ENCODE measurements at places on chromosomes 16 and 17.

GRCh38 chr17:73393381-73393780, 81.6 kb upstream of the CDC42EP4 start:
- no peak for DNase-seq

GRCh38 chr16:8886593-8887430, 4.7 kb downstream of the LITAFD start:
- no peak for DNase-seq

- no peak for DNase-seq
Measured at GRCh38 chr16:11781773-11782172, 15.3 kb downstream of the ZC3H7A start.

GRCh38 chr16:25625620-25626019, 66.1 kb upstream of the HS3ST4 start:
- no peak for DNase-seq

DNA sequence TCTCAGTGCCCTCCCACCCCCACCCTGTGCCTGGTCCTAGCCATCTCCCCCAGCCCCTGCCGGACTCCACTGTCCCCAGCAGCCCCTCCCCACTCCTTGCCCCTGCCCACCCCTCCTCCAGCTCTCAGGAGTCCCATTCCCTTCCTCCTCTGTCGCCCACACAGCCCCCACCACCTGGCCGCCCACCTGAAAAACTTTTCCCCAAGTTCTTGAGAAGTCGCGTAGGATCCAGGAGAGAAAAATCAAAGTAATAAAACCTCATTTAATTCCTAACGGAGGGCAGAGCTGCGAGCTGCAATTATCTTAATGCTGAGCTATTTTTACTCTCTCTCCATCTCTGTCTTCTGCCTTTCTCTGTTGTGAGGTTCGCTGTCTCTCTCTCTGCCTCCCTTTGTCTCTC, 2.4 kb upstream of the PPP1R1B start:
- no peak for DNase-seq

DNA sequence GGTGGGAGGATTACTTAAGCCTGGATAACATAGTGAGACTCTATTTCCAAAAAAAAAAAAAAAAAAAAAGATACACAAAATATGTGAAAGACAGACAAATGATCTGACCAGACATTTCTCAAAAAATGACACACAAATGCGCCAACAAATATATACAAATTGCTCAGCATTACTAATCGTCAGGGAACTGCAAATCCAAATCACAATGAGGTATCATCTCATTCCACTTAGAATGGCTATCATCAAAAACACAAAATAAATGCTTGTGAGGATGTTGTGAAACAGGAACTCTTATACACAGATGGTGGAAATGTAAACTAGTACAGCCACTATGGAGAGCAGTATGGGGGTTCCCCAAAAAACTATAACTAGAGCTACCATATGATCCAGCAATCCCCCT, 62.4 kb downstream of the STX8 start:
- DNase-seq, result no peak

DNA sequence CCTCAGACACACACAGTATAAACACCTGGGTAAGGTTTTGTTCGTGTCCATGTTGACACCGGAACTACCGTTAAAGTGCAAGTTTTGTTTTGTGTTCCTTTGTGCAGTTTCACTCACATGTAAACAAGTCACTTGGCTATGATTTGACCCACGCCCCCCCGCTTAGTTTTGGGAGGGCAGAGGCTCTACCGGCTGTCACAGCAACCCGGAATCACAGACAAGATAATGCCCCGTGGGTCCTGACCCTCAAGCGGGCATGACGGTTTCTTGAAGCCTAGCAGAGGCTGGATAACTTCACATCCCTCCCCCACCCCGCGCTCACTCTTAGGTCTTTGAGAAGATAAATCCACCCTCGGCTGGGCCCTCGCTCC, 1.7 kb downstream of the RASD1 start:
- no peak for DNase-seq

DNA sequence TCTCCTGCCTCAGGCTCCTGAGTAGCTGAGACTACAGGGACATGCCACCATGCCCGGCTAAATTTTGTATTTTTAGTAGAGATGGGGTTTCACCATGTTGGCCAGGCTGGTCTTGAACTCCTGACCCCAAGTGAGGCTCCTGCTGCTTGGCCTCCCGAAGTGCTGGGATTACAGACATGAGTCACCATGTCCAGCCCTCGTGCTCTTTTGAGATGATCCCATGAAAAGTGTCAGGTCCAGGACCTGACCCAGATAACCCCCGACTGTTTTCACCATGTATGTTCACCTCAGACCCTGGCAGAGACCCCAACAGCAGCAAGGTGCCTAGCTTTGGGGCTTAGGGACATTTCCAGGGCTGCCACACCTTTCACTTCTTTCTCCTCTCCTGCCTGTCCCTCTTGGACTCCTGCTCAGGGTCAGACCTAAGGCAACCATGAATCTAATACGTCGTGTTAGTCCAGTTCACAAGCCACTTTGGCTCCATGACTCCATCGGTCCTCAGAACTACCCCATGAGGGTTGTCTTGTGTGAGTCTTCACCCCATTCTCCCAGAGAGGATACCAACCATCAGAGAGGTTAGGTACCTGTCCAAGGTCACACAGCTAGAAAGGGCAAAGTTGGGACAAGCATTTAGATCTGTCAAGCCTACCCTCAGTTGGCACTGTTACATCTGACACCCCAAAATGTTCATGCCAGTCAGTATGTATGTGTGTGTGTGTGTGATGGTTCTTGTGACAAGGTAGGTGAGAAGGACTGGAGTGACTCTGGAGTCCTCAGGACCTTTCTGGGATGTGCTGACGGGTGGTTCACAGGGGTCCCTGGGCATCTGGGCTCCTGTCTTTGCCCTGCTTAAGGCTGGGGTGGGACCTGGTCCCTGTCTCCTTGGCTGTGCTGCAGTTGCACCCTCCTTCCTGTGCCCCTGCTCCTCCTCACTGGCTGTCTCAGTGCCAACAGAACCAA, 23.1 kb upstream of the MAP3K14 start:
- no peak for DNase-seq

GRCh38 chr16:56910112-56910511, 21.8 kb upstream of the HERPUD1 start:
- DNase-seq, result no peak
